ENCODE measurements at places on chromosomes 12 and 14.

DNA sequence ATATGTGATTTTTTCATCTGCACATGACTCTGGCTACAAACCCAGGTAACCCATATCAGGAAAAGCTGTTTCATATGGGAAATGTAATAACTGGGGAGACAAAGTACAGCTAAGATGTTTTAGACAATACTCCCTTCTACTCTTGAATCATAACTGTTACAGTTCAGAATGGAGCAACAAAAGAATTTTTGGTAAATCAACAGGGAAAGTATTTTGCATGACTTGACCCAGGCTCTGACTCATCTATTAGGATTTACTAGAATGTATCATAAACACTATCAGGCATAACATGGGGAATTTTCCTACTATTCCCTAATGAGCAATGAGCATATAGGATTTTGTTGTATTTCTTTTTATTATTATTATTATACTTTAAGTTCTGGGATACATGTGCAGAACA is 553.0 kb downstream of the SLC16A7 start:
- DNase-seq = no peak

DNA sequence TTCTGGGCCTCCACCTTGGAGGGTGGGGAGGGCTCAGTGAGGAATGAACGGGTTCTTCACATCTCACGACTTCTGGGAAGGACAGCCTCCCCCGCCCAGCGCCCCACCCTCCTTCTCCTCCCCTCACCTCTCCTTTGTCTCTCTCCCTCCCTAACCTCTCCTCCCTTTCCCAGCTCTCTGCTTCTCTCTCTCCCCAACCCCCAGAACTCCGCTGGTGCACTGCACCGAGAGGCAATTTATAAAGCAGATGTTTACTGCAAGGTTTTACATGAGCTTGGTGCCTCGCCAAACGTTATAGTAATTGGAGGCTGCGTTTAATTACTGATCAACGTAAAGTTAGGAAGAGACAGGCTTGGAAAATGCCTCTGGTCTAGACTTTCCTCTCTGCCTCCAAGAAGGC is 42.9 kb upstream of the FAM222A start:
- no peak for DNase-seq

DNA sequence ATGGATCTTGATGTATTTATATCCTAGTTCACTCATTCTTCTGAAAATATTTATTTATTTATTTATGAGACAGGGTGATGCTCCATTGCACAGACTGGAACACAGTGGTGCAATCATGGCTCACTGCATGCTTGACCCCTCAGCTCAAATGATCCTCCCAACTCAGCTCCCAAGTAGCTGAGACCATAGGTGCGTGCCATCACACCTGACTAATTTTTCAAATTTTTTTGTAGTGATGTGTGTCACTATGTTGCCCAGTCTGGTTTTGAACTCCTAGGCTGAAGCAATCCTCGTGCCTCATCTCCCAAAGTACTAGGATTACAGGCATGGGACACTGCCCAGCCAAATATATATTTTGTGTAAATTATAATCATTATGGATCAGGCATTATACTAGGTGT is 595.6 kb upstream of the ATP2B1 start:
- no peak for DNase-seq

- DNase-seq = no peak
These were observed 212.9 kb downstream of the DUSP6 start for GRCh38 chr12:89139390-89139789.

DNA sequence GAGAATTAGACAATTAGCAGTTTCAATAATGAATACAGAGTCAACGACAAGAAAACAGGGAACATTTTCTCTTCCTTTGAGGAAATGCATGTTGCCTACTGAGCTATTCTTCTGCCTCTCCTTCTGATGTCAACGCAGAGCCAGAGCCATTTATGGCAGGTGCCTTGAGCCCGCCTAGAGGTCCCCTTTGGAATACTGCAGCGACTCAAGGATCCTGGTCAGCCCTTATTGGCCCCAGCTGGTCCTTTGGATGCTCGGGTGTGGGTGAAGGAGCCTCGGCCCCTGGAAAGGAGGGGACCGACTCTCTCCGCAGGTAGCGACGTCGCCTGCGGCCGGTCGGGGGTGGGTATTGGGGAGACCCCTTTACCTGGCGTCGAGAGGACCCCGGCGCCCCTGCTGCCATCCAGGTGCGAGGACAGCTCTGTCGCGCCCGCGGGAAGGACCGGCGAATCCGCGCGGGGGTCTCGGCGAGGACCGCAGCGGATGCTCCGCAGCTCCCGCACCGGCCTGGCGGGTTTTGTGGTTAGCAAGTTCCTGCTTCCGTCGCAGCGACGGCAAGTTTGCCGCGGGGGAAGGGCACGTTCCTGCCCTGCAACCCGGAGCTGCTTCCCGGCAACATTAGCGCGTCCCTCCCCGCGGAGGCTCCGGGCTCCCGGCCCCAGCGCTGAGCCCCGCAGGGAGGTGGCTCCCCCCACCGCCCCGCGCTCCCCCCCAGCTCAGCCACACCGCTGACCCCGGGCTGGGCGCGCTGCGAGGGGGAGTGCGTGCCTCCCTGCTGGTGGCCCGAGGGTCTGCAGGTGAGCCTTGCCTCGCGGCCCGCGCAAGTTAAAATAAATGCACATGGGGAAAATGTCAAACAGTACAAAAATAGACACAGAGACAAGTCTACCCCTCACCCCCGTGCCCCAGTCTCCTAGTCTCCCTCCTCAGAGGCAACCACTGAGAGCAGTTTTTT is at the start of gene MANSC1:
Gene MANSC1 (minus strand): TSS at position 532 of the 955 bp plus-strand sequence. CDS start 6,928 bp downstream, outside the sequence.
- peak; percentile 72 for DNase-seq

- DNase-seq = no peak
These were observed 13.0 kb upstream of the KRT83 start for GRCh38 chr12:52334185-52334584.

- DNase-seq = no peak
These were observed 47.6 kb downstream of the DCAF5 start for GRCh38 chr14:69105326-69105725.

DNA sequence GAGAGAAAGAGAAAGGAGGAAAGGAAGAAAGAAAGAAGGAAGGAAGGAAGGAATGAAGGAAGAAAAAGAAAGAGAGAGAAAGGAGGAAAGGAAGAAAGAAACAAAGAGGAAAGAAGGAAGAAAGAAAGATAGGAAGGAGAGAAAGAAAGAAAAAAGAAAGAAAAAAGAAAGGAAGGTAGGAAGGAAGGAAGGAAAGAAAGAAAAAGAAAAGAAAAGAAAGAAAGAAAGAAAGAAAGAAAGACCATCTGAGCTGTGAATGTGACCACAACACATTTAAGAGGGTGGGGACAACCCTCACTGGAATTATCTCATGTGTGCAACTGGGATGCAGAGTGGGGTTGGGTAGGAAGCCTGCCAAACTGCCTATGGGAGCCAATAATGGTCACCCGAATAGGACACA is 36.0 kb upstream of the BATF start:
- DNase-seq = no peak

Measured in testis (tissue), 5 donors.